Epithelial cell of proximal tubule (primary cell): ENCODE measurements at places on chromosomes 5 and 9. TPM values are rescaled to one million over a fixed set of nuclear protein-coding genes. Genes with fewer than 3 reads are reported as not detected.

GRCh38 chr5:22560147-22560546 is 293.0 kb downstream of the CDH12 start:
- no peak for DNase-seq

DNA sequence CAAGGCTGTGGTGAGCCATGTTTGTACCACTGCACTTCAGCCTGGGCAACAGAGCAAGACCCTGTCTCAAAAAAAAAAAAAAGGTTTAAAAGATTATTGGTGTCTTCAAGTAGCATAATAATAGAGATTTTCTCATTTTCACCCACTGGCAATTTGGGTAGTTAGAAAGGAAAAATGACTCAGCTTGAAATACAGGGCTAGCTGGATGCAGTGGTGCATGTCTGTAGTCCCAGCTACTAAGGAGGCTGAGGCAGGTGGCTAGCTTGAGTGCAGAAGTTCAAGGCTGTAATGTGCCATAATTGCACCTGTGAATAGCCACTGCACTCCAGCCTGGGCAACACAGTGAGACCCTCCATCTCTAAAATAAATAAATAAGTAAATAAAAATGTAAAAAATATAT is 111.1 kb downstream of the ARRDC3 start:
- no peak for DNase-seq

DNA sequence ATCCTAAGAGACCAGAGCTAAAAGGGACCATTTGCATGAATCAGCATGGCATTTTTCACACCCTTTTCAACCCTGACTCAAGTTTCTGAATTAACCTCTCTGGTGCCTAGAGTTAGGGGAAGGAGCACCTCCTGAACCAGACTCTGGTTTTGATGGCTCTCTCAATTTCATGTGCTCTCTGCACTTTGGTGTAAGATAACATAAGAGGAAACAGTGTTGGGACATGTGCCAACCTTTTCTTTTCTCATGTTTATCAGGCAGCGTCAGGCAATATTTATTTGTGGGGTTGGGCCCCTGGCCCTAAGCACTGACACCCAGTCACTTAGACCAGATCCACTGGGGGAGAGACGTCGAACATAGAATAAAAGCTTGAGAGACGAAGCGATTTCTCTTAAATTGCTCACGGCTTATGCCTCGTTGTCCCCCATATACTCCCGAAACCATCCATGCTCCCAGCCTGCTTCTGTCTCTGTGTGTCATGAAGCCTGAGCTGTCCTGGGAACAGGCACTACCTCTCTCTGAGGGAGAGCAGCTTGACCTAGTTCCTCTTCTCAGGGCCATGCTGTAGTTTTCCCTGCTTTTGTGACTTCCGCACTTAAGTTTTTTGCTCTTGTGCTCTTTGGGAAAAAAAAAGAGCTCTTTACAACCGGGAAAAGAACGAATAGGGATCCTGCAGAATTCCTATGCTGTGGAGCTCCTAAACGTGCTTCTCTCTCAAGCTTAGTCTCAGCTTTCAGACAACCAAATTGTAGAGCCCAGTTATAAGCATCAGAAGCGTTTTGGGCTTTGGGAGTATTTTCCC is 195.7 kb downstream of the NR3C1 start:
- DNase-seq, result no peak

DNA sequence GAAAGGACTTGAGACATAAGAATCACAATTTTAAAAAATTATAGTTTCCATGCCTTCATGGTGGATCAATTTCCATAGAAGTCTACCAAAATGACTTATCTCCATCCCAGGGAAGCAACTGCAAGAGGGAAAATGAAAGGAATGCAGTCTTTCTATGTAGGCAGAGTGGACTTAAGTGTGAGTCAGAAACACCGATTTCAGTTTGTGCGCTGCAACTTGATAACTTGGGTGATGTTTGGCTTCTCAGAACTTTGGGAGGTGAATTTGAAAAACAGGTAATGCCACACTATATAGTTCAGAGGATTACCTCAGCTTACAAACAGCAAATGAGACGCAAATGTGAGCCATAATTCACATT is 708 bp upstream of the CSNK1G3 start:
- DNase-seq, result peak; percentile 36

DNA sequence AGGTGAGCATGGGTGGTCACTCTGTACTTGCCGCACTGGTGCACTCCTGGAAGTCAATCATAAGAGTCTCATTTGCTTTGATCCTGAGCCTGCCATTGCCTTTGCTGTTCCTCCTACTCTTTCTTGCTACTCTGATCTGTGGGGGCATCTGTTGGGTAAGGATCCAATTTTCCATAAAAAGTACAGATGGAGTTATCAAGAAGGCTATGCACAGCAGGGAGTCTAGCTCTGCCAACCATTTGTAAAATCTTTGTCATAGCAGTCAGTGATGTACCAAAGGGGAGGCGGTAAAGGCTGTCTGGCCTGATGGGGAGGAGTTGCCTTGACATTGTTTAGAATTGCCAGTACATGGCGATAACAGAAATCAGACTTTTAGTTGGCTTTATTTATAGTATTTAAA is 109.0 kb upstream of the PLPPR1 start:
- DNase-seq, result no peak

- peak; percentile 80 for DNase-seq
Measured at GRCh38 chr9:115615821-115616665, 498.1 kb upstream of the TNC start.

GRCh38 chr5:140145818-140146522 is 20.2 kb downstream of the IGIP start:
- DNase-seq, result no peak

DNA sequence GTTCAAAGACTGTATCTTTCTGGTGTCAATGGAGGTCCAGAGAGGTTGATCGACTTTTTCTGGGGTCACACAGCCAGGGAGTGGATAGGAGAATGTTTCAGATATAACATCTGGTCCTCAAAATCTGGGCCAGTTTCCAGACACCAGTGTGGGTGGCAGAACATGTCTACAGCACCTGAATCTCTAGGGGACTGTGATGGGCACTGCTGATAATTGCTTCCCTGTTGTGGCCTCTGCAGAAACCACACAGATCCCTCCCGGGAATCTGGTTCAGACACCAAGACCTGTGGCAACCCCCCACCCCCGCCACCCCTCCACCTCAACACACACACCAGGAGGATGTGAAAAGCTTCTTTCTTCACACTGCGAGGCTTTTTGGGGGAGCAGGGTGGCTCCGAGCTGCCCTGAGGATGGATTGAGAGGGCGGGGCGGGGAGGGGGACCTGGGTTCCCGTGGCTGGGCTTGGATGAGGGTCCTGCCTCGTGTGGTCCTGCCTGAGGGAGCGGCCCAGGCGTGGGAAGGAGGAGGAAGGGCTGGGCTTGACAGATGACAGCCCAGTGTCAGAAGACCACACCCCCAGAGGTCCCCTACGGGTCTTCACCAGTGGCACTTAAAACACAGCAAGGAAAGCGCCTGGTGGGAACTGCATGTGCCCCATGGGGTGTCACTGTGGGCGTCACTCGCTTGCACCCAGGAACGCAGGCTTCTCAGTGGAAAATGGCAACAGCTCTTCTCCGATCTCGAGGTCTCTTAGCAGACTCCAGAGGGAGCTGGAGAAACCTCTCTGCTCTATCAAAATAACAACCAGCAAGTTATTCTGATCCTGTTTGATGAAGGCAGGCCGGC is 55.2 kb downstream of the TRIP13 start:
- no peak for DNase-seq

Gene UBE2QL1
- not detected in 2 replicates for total RNA-seq

Gene OR1N1
- total RNA-seq, result not detected in 2 replicates

Gene TMEM174
- not detected in 2 replicates for total RNA-seq

Gene CCNJL
- total RNA-seq, result 13.0 and 17.5 TPM in 2 replicates

Gene PTGDS
- total RNA-seq, result not detected in 2 replicates
